Fibroblast of skin of left quadriceps (primary cell): ENCODE measurements at places on chromosomes 2 and 18.

DNA sequence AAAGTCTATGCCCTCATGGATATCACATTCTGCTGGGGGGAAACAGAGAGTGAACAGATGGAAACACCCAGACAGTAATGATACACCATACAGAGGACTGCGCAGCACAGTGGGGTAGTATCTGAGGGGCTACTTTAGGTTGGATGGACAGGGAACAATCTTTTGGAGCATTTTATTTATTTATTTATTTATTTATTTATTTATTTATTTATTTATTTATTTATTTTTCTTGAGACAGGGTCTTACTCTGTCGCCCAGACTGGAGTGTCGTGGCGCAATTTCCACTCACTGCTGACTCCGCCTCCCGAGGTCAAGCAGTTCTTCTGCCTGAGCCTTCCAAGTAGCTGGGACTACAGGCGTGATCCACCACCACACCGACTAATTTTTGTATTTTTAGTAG, 89.2 kb downstream of the TGOLN2 start:
- DNase-seq: no peak

GRCh38 chr2:96485751-96486651, 19.2 kb downstream of the NEURL3 start:
- DNase-seq: peak; percentile 42

GRCh38 chr2:176934131-176934530, 278.5 kb upstream of the HNRNPA3 start:
- no peak for DNase-seq

DNA sequence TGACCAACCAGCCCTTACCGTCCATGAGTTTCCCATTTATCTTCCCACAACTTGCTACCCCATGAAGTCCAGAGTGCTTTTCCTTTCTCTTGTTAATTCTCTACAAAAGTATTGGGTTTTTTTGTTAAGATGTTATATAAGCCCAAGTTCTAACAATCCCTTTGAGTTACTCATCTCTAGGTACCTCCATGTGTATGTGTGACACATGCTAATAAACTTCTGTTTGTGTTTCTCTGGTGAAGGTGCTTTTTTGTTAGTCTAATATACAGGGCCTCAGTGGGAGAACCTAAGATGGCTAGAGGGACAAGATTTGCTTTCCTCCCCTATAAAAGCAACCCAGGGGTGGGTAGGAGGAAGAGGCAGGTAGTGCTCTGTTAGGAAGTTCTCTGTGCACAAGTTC, 31.8 kb upstream of the RMDN2 start:
- DNase-seq: no peak

- DNase-seq: peak; percentile 77
Observed at GRCh38 chr2:226063704-226064440, 664.4 kb downstream of the NYAP2 start.

DNA sequence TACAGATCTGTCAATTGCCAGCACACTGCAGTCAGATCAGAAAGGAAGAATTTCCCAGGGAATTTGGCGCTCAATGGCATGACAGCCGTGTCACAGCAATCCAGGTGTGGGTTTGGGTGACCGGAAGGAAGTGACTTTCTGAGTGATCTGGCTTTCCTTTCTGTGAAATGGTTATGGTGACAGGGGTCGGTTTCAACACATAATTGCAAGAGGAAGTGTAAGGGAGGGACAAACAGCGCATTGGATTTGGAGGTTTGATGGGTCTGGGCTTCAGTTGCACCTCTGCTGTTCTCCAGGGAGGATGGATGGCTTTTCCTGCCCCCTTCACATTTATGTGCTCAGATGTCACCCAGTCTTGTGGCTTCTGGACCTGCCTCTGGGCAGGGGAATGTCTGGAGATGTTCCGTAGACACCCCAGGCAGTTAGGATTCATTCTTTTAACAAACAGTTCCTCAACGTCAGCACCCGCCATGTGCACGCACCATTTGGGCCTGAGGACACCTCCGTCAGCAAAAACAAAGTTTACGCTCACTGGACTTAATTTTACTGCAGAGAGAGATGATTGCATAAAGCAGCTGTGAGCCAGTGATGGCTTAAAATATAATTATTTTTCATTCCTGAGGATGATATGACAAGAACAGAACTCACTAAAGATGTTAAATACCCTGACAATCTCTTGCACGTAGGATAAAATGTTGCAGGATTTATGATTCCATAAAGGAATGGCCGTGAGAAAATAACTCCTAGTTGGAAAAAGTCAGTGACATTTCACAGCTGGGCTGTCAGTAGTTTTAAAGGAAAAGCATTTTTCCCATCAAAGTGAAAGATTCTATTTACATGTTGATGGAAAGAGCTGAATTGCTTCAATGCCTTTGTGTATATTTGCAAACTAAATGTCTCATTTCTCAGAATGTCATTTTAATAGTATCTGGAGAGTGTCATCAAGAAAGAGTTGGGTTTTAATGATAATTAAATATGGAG, 36.9 kb downstream of the MBP start:
- DNase-seq: no peak

DNA sequence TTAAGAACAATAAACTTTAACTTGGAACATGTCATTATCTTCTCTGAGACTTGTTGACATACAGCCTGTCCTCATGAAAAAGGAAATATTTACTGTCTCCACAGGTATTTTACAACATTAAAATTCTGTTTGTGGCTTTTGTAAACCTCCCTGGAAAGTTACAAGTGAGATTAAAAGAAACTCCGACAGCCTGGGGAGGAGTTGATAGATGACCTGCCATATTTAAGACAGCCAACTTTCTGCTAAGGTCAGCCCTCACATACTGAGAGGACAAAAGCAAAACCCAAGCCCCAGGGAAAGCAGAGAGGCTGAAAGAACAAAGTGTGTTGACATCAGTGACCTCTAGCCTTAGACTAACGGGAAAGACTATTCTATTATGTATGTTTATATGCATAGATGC, 350.2 kb downstream of the RIT2 start:
- DNase-seq: no peak

DNA sequence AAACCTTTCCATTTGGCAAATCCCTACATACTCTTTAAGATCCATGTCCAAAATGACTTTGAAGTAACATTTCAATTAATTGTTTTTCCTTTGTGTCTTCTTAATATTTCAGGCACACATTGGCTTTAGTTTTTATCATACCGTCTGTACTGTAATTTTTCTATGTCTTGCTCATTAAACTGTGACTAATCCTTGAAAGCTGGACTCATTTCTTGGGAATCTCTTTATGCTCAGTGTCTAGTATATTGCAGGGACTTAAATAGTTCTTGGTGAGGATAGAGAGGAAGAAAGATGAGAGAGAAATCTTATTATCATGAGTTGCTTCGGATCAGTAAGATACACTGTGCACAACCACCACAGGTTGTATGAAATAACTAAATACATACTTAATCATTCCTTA, 448.3 kb upstream of the ST6GAL2 start:
- DNase-seq: peak; percentile 42

GRCh38 chr2:6674381-6674780, 191.3 kb downstream of the CMPK2 start:
- DNase-seq: peak; percentile 44

- DNase-seq: no peak
Observed at GRCh38 chr2:105432749-105433148, 33.9 kb upstream of the FHL2 start.

- DNase-seq: no peak
Observed at GRCh38 chr2:47896450-47896968, 9.8 kb downstream of the FBXO11 start.

- peak; percentile 11 for DNase-seq
Observed at GRCh38 chr2:7593360-7593759, 676.1 kb downstream of the RNF144A start.
